ENCODE measurements at places on chromosomes 1 and 21. TPM values are rescaled to one million over a fixed set of nuclear protein-coding genes. Genes with fewer than 3 reads are reported as not detected.

LRRC39 gene
- total RNA-seq: 1.6 TPM

GJC2 gene
- 2.8 TPM for total RNA-seq

DCDC2B gene
- not detected for total RNA-seq

TMEM200B gene
- total RNA-seq: not detected

ASPM gene
- total RNA-seq: 3.2 TPM

DNA sequence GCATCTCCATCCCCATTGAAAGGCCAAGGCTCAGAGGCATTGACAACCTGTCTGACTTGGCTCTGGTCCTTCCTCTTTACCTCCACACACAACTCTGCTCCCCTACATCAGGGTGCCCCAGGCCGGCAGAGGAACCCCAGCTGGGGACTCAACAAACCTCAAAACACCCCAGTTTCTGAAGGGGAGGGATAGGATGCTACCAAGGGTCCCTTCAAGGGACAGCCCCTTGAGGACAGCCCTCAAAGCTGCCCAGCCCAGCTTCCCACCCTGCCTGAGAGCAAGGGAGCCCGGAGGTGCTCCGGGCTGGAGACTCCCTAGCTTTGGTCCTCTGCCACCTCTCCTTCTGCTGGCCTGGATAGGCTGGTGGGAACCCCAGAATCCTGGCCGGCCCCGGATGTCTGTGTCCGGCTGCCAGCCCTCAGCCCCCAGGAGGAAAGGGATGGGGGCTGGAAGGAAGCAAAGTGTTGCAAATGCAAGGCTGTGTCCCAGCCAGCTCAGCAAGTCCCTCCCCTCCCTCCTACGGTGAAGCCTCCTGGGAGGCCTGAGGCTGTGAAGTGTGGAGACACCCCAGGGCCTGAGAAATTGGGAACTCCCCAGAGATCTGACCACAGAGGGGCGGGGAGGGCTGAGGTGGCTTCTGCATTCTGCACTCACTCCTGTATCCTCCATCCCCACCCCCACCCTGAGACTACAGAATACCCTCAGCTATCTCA lies 1.1 kb upstream of the MARCKSL1 start:
- peak; percentile 30 for DNase-seq

DNA sequence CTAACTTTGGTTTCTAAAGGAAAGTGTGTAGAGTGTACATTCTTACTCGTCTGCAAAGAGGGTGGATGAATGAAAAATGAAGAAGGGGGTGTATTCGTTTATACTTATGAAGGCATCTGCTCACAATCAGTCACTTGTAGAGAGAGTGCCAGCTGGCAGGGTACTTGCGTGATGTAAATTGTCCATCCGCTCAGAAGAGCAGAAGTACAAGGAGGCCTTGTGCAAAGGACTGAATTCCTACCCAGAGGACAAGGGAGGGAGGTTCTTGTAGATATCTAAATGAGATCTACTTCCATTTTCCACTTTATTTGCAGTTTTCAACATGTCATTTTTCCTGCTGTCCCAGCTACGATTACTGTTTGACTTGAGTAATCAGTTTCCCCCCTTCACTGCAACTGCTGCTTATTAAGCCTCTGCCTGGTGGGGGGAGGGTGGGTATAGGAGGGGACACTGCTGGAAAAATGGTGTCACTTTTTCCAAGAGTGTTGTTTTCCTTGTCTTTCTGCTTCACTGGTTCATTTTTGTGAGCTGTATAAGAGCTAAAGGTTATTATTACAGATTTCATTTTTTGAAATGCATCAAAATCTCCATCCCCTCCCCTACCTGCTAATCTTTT lies 67.3 kb downstream of the LAMC1 start:
- DNase-seq: no peak

GRCh38 chr21:37555672-37556261 lies 189.2 kb downstream of the DYRK1A start:
- no peak for DNase-seq

- DNase-seq: no peak
Observed at GRCh38 chr1:40986956-40987355, 7.5 kb downstream of the CTPS1 start.

Data from CD4-positive, CD25-positive, alpha-beta regulatory T cell (primary cell).